ENCODE measurements at places on chromosomes 7 and 10. TPM values are rescaled to one million over a fixed set of nuclear protein-coding genes. Genes with fewer than 3 reads are reported as not detected.

GRCh38 chr7:38801786-38802185, 107.2 kb downstream of the VPS41 start:
- DNase-seq = no peak
- H3K27ac ChIP-seq = no peak overlapping the region
- no peaks in the 10 kb centered on the region for H3K36me3 ChIP-seq
- H3K27me3 ChIP-seq = no peaks in the 10 kb centered on the region
- H3K4me3 ChIP-seq = no peak overlapping the region
- H3K4me1 ChIP-seq = no peaks in the 10 kb centered on the region

The HABP2 gene
- not detected for total RNA-seq

- no peak overlapping the region for H3K4me3 ChIP-seq
- H3K27me3 ChIP-seq = no peaks in the 10 kb centered on the region
- no peaks in the 10 kb centered on the region for H3K36me3 ChIP-seq
Measured at GRCh38 chr10:16606421-16606820, 84.7 kb upstream of the C1QL3 start.

DNA sequence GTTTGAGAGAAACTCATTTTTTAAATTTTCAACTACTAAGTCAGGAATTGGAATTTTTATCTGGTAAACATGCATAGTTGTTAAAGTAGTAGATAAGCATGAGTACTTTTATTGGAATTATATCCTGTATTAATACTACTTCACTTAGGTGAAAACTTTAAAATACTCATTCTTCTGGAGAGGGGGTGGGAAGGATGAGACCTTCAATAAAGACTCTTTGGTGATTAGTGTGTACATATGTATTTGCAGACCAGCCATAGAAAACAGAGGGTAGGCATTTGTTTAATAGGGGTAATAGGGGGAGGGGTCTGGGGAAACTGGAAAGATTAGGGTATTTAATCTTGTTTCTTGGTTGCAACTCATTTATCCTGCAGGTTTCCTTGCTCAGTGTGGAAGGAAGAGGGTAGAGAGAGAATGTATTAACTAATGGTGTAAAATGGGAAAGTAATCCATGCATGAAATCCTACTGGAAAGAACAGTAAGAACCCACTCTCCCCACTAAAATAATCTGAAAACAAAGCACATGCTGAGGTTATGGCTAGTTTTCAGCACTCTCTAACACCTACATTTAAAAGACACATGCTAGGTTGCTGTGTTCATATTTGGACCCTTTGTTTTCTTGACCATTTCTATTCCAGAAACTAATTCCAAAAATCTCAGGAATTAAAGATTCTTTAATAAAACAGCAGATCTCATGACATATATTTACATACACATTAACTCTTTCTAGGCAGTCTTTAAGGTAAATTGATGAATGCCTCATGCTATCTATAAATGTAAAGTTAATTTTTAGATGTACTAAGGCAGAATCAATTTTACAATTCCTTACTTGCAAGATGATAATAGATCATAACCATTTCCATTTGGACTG, 6.2 kb upstream of the IGF2BP3 start:
- peaks cover 13% of the 10 kb centered on the region for H3K4me1 ChIP-seq
- H3K36me3 ChIP-seq = no peaks in the 10 kb centered on the region
- H3K4me3 ChIP-seq = no peak overlapping the region
- peaks cover 66% of the 10 kb centered on the region for H3K27me3 ChIP-seq

The PAPOLB gene
- total RNA-seq = 0.46 TPM

The UCMA gene
- not detected for total RNA-seq

GRCh38 chr10:77890097-77890496, 36.5 kb downstream of the DLG5 start:
- H3K4me3 ChIP-seq = no peak overlapping the region
- no peaks in the 10 kb centered on the region for H3K27me3 ChIP-seq
- no peaks in the 10 kb centered on the region for H3K36me3 ChIP-seq
- peaks cover 98% of the 10 kb centered on the region for H3K4me1 ChIP-seq
- no peak for DNase-seq
- H3K27ac ChIP-seq = peak overlapping the region; percentile 81

- DNase-seq = no peak
- H3K27me3 ChIP-seq = no peaks in the 10 kb centered on the region
- H3K4me3 ChIP-seq = no peak overlapping the region
- H3K36me3 ChIP-seq = no peaks in the 10 kb centered on the region
- H3K4me1 ChIP-seq = no peaks in the 10 kb centered on the region
Measured at GRCh38 chr7:110317541-110318265, 773.2 kb upstream of the LRRN3 start.
